ENCODE measurements at places on chromosomes 12 and 14.
A peak's percentile ranks its signal among the peaks of the same experiment; 100 is the strongest.

DNA sequence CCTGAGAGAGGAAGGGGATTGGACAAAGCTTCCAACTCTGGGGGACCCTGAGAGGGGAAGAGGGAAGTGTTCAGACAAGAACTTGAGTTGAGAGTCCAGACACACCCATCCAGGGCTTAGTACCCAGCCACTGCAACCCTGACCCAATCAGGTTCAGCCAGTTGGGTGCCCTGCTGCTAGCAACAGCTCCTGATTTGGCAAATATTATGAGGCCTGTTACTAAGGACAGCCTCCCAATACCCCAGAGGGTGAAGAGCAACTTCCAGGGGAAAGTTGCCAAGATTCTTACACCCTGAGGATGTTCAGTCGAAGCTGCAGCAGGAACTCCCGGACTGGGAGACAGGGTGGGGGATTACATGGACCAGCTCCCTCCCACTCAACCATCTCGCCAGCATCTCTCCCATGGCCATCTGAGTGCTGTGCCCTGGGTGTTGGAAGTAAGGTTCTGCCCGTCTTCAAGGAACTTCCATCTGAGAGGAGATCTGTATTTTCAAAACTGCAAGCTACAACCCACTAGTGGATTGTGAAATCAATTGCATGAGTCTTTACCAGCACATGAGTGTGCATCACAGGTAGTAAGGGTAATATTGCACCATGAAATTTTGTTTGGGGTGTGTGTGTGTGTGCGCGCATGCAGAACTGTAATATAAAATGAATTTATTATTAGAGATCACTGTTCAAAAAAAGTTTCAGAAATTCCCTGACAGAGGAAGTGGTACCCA, 11.5 kb upstream of the KRT78 start:
- H3K27me3 ChIP-seq: no peaks in the 10 kb centered on the region
- H3K36me3 ChIP-seq: no peaks in the 10 kb centered on the region
- peaks cover 50% of the 10 kb centered on the region for H3K4me1 ChIP-seq
- peak overlapping the region; percentile 93 for H3K27ac ChIP-seq

DNA sequence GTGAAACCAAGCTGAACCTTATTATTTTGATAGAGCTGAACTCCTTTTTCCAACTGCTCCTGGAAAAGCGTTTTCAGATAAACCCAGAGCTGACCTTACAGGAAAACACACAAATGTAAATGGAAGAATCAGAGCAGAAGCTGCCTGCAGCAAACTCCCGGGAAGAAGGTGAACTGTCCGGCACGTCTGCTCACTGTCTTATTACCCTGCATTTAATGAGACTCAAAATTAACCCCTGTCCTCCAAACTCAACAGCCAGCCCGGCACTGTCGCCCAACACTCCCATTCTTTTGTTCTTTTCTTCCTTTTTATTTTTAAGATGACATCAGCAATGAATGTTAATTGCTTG, 1046.9 kb upstream of the FLRT2 start:
- H3K36me3 ChIP-seq: no peaks in the 10 kb centered on the region
- no peaks in the 10 kb centered on the region for H3K27me3 ChIP-seq
- no peak for DNase-seq
- no peak overlapping the region for H3K27ac ChIP-seq
- H3K4me3 ChIP-seq: no peak overlapping the region

DNA sequence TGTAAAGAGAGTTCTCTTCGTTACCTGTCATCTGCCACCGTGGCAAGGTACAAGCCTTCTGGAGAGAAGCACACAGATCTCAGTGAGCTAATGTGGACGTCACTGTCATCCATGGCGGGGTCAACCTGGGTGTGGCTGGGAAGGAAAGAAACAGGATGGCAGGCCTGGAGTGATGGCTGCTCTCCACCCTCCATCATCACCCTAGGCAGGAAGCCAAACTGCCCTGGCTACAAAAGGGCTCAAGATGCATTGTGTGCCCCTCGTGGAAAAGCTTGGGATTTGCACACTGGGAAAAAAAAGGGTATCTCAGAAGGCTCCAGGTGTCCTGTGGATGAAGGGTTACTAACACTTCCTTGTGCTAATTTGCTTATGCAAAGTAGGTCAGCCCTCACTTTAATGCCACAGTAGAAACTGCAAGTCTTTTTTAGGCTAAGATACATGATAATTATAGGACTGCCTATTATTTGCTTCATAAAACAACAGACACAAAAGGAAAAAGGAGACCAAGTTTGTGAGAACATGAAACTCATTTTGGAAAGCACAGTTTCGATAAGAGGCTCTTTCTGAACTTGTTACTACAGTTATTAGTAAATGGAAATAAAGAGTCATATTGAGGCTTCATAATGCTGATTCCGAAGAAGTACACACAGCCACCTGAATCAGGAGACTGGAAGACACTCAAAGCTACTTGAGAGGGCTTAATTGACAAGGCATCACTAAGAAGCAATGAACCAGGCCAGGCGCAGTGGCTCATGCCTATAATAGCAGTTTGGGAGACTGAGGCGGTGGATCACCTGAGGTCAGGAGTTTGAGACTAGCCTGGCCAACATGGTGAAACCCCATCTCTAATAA, 18.9 kb downstream of the RFC5 start:
- no peak for DNase-seq
- no peak overlapping the region for H3K27ac ChIP-seq
- no peaks in the 10 kb centered on the region for H3K4me1 ChIP-seq
- no peaks in the 10 kb centered on the region for H3K27me3 ChIP-seq
- H3K36me3 ChIP-seq: peaks cover 36% of the 10 kb centered on the region

GRCh38 chr12:91774434-91774921, 371.2 kb downstream of the BTG1 start:
- peaks cover 26% of the 10 kb centered on the region for H3K4me1 ChIP-seq
- H3K4me3 ChIP-seq: no peak overlapping the region
- H3K27ac ChIP-seq: peak overlapping the region; percentile 48
- H3K36me3 ChIP-seq: no peaks in the 10 kb centered on the region

DNA sequence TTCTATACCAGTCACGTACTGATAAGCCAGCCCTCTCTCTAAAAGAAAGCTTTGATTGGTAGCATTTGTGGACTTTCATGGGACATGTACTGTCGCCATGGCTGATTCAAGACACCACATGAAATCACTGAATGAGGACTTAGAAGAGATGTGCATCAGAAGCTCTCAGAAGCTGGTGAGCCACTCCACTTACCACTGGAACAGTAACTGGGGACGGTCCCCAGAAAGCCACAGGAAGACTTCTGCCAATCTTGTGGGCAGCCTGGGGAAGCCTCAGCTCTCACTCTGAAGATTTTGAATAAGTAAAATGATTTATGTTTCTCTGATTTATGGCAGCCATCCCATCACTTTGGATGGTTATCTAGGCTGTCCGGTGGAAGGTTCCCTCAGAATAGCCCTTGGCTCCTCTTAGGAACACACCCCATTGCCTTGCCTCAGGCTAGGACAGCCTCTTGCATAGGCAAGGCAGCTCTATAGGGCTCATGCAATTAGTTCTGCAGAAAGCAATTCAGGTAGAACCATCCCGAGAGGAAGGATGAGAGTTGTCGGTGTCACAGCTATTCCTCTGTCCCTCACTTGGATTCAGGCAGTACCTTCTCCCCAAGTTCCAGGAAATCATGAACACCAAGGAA, 9.8 kb downstream of the DHRS1 start:
- H3K27ac ChIP-seq: no peak overlapping the region
- peaks cover 33% of the 10 kb centered on the region for H3K36me3 ChIP-seq
- DNase-seq: no peak
- H3K4me3 ChIP-seq: no peak overlapping the region
- H3K27me3 ChIP-seq: no peaks in the 10 kb centered on the region

DNA sequence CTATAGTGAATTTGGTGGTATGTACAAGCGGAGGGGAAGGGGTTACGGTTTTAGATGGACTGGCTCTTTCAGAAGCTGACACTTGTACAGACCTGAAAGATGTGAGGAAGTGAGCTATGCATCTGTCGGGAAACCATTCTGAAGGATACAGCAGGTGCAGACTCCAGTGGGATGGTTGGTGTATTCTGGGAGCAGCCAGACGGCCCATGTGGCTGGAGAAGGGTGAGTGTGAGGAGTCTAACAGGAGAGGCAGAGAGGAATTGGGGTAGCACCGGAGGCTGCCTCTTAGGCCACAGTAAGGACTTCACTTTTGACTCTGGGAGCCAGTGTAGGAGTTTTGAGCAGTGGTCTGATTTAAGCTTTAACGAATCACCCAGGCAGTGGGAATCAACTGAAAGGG, 90.7 kb downstream of the APAF1 start:
- no peak for DNase-seq
- H3K36me3 ChIP-seq: no peaks in the 10 kb centered on the region
- no peak overlapping the region for H3K27ac ChIP-seq
- no peaks in the 10 kb centered on the region for H3K27me3 ChIP-seq
- no peaks in the 10 kb centered on the region for H3K4me1 ChIP-seq
- no peak overlapping the region for H3K4me3 ChIP-seq

DNA sequence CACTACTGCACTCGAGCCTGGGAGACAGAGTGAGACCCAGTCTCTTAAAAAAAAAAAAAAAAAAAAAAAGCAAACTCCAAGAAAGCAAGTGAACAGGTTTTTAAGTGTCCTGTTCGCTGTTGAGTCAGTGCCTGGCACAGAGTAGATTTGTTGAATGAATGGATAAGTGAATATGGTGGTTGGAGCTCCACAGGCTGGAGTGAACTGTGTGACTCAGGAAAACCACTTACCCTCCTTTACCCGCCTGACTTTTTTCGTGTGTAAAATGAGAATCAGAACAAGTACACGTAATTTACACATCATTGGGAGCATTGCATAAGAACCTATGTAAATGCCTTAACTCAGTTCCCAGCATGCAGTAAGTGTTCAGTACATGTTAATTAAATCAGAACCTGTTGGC, 24.0 kb upstream of the ESRRB start:
- peaks cover 21% of the 10 kb centered on the region for H3K27me3 ChIP-seq
- H3K27ac ChIP-seq: no peak overlapping the region
- H3K4me1 ChIP-seq: no peaks in the 10 kb centered on the region

DNA sequence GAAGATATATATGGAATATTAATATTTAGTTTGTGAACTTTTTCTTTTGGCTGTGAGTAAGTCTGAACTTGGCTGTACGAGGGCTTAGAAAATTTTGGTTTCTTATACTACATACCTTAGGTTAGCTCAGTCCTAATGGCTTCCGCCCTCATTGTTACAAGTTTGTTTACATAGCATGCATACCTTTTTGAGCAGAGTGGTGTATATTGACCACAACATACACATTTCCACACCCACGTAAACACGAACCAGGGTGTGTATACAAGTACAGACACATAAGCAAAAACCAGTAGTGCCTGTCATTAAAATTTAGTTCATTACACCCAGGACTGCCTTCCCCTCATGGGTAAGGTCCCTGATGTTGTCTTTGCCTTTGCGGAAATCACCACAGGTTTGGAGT, 230.2 kb upstream of the RGS6 start:
- H3K36me3 ChIP-seq: no peaks in the 10 kb centered on the region
- no peak overlapping the region for H3K4me3 ChIP-seq
- H3K27ac ChIP-seq: peak overlapping the region; percentile 44
- H3K4me1 ChIP-seq: peaks cover 24% of the 10 kb centered on the region

DNA sequence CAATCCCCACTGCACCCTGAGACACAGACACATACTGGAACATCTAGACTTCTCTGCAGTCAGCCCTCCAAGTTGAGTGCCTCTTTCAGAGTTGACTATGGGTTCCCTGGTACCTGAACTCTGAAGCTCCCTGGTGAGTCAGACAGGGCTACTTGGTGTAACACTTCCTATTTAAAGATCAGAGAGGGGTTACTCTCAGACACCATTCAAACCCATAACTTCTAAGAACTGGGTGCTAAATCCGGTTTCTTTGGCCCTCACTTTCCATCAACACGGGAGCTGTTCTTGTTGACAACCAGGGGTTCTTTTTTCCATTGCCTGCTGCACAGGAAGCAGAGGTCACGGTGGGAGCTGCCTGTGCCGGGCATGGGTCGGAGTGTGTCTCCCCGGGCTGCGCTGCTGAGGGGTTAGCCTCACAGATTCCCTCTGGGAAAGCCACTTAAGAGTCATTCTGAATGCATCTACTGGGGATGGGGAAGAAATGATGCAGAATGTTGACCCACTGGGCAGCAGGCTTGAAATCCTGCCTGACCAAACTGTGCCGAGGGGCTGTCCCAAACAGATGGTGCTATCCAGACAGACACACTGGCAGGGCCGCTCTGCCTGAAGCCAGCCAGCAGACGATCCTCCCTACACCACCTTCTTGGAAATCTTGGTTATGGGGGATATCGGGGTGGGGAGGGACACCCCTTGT, 74.1 kb downstream of the PITPNM2 start:
- no peaks in the 10 kb centered on the region for H3K27me3 ChIP-seq
- H3K4me1 ChIP-seq: peaks cover 20% of the 10 kb centered on the region
- no peak overlapping the region for H3K4me3 ChIP-seq
- no peak for DNase-seq
- H3K27ac ChIP-seq: no peak overlapping the region

DNA sequence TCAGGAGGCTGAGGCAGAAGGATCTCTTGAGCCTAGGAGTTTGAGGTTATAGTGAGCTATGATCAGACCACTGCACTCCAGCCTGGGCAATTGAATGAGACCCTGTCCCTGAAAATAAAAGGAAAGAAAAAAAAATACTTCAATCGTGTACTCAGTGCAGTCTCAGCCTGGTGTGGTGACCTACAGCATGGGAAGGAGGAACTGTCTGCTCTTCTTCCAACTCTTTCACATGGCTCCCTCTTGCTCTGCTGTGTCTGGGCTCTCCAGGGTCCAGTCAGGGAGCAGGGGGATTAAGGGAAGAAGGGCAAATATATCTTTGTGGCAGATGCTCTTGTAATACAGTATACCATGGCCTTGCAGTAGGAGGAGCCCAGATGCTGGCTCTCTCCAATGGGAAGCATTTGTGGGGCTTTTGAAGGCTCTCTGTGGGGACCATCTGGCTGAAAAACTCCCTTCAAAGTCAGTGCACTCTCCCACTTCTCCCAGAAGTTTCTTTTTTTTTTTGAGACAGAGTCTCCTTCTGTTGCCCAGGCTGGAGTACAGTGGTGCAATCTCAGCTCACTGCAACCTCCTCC, 76.6 kb upstream of the TMPO start:
- H3K27me3 ChIP-seq: no peaks in the 10 kb centered on the region
- H3K4me3 ChIP-seq: no peak overlapping the region
- peaks cover 7% of the 10 kb centered on the region for H3K4me1 ChIP-seq
- H3K27ac ChIP-seq: no peak overlapping the region
- H3K36me3 ChIP-seq: no peaks in the 10 kb centered on the region
- no peak for DNase-seq

DNA sequence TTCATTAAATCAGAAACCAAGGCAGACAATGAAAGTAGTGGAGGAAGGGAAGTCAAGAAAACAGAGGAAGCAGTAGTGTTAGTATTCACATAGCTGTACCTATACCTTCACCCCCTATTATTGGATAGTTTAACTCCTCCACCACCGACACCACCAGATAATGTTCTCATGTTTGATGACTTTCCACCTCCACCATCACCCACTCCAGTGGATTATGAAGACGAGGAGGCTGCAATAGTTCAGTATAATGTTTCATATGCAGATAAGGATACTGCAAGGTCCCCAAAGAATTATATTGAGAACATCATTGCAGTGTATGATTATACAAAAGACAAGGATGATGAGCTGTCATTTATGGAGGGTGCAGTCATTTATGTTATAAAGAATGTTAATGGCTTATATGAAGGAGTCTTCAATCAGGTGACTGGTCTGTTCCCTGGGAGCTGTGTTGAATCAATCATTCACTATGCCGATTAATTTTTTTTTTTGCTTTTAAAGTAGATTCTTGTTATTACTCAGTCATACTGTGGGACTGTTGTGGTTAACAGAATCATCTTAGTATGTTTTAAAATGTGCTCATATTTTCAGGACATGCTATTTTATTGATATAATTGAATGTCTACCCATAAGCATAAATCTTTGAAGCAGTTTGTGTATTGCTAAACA, 32.2 kb upstream of the KTN1 start:
- no peaks in the 10 kb centered on the region for H3K4me1 ChIP-seq
- no peaks in the 10 kb centered on the region for H3K36me3 ChIP-seq
- H3K4me3 ChIP-seq: no peak overlapping the region

Measured in keratinocyte (primary cell).